ENCODE measurements at places on chromosomes 7 and 10.
A peak's percentile ranks its signal among the peaks of the same experiment; 100 is the strongest.

GRCh38 chr10:125232841-125233240, 72.5 kb upstream of the CTBP2 start:
- DNase-seq = peak; percentile 42

DNA sequence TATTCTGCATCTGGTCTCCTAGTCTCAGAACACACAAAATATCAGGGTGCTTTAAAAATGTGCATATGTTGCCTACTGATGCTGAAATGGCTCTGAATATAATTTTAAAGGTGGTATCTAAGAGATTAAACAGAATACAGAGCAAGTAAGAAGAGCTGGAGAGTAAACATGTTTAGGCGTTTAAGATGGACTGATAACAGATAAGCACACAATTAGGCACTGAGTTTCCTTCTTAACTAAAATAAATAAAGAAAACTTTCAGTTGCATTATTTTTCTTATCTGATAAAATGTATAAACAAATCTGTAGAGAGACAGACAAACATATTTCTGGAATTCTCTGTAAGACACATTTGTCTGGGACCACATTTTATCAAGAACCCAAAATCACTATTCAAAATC, 35.6 kb upstream of the DGKB start:
- no peak for DNase-seq

- DNase-seq = no peak
Observed at GRCh38 chr10:84675060-84675459, 346.7 kb downstream of the CCSER2 start.

DNA sequence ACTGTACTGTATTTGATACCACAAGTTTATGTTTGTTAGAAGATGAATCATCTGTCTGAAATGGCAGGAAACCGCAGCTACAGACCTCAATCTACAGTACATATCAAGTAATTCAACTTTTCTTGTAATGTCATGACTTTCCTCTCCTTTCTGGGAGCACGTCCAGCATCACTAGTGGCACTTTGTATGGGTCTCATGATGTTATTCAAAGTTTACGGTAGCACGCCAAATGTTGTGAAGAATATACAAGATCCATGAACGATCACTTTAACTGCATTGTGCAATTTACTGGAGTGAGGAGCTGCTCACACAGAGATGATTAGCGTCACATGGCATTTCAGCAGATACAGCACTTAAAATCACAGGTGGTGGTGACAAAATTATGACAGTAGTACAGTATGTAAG, 257.8 kb upstream of the GNAI1 start:
- no peak for DNase-seq

DNA sequence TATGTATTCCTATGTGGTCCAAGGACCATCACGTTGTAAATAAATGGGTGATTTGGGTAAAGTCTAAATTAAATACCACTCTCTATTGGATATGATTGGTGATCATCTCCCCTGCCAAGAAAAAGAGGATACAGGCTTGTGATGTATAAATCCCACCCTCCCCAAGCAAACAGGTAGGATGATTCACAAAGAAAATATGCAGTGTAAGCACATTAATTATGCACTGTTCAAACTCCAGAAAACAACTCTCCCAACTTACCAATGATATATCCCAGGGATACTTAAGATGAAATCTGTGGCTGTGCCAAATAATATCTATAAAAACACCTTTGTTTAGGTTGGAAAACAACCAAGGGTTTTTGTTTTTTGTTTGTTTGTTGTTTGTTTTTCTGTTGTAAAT, 795.9 kb downstream of the XPNPEP1 start:
- DNase-seq = no peak
